ENCODE measurements at places on chromosomes 11 and 22.

DNA sequence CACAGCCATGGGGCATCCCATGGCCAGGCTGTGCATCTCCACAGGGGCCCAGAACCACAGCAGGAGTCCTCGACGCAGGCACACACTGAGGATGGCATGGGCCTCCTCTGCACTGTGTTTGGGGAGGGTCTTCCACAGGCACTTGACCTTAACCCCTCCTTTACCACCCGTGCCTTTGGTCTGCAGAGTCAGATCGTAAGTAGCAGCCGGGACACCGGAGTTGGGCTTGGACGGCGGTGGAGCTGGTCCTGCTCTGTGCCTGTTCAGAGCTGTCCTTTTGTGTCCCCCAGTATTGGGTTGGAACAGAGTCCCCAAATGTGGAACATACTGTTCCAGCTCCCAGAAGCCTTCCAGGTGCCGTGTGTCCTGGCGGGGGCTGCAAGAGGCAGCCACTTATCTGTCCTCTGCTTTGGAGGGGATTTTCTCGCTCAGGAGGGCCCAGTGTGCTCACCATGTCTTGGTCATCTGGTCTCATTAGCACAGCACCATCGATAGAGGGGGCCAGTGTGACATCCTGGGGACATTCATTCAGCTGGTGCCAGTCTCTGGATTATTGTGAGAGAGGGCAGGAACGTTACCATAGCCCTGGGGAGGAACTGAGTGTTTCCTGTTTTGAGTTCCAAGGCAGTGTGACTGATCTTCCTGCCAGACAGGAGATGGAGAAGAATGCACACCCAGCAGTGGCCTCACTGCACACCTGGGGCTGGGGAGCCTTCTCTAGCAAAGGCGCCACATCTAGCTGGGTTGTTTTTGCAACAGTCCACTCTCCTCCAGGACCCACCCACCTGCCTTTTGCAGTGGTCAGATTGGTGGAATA lies 12.4 kb downstream of the CRELD2 start:
- DNase-seq: peak; percentile 71

DNA sequence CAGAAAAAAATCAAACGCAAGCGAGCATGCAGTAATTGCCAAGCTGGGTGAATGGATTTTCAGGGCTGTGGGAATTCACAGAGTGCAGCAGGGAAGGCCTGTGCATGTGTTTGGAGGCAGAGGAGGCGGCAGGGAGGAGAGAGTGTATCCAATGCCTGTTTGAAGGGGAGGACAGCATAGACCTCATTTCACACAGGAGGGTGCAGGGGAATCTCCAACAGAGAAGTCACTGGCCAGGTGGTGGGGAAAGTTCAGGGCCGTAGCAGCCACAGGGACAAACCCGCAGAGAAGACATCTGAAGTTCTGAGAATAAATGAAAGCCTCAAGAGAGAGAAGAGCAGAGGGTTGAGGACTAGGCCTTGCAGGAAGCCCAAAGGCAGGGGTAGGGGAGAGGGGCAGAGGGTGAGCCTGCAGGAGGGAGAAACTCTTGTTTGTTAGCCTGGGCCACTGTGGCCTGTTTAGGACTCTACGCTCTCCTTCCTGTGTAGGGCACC lies 19.2 kb upstream of the KDM2A start:
- no peak for DNase-seq

GRCh38 chr11:2724653-2725367 lies 25.0 kb upstream of the KCNQ1OT1 start:
- DNase-seq: no peak

GRCh38 chr11:115912484-115912945 lies 408.3 kb upstream of the CADM1 start:
- DNase-seq: no peak

DNA sequence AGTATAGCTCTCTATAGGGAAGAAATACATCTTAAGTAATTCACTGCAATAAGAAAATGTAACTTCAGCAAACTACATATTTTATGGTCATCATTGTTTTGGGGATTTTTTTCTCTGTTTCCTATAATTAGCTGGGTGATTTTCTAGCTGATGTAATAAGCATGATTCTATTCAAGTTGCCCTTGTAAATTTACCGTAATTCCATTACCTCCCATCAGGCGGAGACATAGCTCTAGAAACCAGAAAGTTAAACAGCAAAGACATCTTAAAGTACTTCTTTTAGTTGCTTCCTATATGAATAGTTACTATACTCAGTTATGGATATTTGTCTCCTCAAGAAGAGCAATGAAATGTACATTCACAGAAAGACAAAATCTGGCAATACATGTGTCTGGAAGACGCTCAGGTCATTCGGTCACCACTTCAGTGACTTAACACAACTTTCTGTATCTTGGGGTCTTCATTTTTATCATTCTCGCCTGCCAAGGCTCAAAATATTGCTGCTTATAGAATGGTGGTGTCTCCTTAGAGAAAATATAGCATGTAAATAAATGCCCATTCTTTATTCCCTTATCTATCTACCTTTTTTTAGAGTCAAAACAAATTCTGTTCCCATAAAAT lies 239.9 kb upstream of the ZC3H12C start:
- no peak for DNase-seq

DNA sequence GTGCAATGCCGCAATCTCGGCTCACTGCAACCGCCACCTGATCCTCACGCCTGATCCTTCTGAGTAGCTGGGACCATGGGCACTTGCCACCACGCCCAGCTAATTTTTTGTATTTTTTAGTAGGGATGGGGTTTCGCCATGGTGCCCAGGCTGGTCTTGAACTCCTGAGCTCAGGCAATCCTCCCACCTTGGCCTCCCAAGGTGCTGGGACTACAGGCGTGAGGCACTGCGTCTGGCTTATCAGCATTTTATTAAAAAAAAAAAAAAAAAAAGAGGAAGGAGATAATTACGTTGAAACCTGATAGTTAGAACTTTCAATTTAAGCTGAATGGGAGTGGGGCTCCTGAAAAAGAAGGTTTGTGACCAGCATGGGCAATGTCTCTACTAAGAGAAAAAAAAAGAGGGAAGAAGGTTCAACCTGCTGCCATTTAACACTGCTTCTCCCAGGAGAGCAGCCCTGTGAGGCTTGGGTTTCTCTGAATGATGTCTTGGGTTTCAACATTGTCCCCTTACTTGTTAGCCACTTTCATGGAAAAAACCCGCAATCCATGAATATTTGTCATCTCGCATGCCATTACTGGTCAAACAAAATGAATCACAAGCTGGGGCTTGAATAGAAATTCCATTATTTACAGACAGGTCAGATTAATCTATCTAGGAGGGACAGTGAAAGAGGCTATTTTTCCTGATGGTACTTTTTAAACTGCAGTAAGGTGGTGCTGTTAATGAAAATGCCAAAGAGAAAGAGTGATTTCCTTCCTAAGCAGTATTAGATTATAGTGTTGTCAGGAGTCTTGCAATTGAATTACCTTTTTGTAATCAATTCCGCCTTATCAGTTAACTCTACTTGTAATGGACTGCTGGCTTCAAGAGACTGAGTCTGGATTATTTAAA lies 72.5 kb downstream of the PACS1 start:
- no peak for DNase-seq

- DNase-seq: no peak
Observed at GRCh38 chr11:120652705-120653335, 141.3 kb downstream of the GRIK4 start.

DNA sequence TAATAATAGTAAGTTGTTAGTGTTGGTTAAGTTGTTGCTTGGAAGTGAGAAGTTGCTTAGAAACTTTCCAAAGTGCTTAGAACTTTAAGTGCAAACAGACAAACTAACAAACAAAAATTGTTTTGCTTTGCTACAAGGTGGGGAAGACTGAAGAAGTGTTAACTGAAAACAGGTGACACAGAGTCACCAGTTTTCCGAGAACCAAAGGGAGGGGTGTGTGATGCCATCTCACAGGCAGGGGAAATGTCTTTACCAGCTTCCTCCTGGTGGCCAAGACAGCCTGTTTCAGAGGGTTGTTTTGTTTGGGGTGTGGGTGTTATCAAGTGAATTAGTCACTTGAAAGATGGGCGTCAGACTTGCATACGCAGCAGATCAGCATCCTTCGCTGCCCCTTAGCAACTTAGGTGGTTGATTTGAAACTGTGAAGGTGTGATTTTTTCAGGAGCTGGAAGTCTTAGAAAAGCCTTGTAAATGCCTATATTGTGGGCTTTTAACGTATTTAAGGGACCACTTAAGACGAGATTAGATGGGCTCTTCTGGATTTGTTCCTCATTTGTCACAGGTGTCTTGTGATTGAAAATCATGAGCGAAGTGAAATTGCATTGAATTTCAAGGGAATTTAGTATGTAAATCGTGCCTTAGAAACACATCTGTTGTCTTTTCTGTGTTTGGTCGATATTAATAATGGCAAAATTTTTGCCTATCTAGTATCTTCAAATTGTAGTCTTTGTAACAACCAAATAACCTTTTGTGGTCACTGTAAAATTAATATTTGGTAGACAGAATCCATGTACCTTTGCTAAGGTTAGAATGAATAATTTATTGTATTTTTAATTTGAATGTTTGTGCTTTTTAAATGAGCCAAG lies 2.7 kb downstream of the NEAT1 start:
- DNase-seq: no peak

- no peak for DNase-seq
Observed at GRCh38 chr11:17831228-17831627, 96.6 kb downstream of the KCNC1 start.

DNA sequence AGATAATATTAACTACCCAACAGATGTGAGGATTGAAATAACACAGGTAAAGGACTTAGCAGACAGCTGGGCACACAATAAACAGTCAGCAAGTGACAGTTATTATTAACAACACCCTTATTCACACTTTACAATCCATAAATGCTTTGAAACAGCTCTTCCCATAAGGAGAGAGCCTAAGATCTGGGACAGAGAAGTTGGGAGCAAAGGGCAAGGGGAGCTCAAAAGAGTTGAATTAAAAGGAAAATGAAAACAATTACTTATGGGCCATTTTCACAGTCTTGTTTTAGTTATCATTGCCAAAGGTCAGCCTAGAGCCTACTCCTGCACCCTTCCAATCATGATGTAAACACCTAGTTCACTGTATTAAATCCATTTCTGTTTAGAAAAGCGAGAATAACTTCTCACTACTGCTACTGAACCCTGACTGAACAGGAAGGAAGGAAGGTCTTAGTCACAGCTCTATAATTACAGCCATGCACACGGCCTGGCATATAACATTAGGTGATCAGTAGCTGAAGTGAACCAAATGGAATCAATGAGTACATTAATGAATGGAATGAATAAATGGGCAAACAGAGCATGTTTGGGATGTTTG lies 111.3 kb downstream of the PLEKHA7 start:
- no peak for DNase-seq

GRCh38 chr11:132605825-132606570 lies 926.3 kb downstream of the OPCML start:
- DNase-seq: no peak

GRCh38 chr22:42324990-42325710 lies 54.7 kb upstream of the TCF20 start:
- DNase-seq: no peak

DNA sequence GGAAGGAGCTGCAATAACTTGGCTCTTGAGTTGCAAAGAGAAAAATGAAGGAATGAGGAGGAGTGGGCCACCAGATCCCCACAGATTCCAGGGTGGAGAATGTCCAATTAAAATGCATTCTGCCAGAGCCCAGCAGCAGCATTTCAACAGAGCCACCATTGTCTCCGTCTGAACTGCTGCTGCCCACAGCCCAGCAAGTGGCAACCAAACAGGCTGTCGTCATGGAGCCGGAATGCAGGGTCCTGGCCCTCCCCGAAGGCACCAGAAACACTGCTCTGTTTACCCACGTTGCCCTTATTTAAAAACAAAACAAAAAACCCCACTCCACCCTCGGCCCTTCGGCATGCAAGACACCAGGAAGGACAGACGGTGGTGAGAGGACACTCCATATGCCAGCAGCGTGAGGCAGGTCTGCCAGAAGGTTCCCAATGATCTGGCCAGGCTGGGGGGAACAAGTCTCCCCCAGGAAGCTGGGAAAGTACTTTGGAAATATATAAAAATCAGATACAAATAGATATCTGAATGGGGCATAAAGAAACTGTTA lies 32.5 kb downstream of the PLEKHA7 start:
- peak; percentile 79 for DNase-seq

- DNase-seq: no peak
Observed at GRCh38 chr22:47375621-47376321, 613.3 kb downstream of the TBC1D22A start.

DNA sequence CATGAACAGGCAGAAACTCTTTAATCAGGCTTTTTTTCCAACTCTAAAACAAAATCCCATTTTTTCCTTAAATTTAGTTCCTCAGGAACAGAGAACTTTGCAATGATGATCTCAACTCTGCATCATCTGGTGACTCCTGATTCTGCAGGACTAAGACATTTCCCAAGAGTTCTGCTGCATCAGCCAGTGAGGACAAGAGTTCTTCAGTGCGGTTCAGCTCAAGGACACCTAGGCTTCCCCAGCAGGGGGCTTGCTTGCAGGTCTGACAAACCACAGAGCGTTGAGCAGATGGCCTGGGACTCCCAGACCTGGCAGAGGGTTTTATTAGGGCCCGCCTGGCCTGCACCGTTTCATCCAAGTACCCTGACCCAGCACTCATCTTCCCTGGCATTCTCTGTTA lies 6.4 kb downstream of the CDCA5 start:
- DNase-seq: no peak

DNA sequence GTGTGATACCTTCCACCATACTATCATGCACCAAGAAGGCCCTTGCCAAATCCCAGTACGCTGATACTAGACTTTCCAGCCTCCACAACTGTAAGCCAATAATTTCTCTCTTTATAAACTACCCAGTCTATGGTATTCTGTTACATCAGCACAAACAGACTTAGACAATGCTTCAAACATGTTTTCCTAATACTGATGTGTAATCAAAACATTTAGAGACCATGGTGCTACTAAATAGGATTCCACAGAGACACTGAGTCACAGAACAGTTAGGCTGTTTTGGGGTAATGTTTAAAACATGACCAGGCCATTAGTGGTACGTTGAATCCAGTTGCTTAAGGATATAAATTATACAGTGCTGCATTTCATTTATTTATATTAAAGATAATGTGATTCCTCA lies 103.7 kb downstream of the PICALM start:
- DNase-seq: no peak

- DNase-seq: no peak
Observed at GRCh38 chr11:2836315-2837095, 49.1 kb downstream of the CDKN1C start.

GRCh38 chr11:112971195-112971594 lies 10.0 kb downstream of the NCAM1 start:
- DNase-seq: no peak

DNA sequence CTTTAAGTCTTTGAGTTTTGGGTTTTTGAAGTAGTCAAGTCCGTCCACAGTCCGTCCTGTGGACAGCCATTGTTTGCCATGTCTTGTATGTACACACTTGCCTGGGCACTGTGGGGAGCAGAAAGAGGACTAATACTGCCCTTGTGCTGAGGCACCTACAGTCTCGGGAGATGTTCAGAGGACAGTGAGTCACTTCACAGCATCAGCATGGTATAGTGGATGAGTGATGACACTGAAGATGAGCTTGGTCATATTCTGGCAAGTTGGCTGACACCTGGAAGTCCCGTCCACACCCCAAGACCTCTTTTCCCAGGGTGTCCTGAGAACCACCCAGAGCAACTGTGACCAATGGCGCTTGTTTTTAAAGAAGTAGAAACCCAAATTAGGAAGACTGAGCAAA lies 29.2 kb downstream of the NF2 start:
- DNase-seq: no peak
